ENCODE measurements at places on chromosomes 5 and 9. TPM values are rescaled to one million over a fixed set of nuclear protein-coding genes. Genes with fewer than 3 reads are reported as not detected.

Gene TSSK1B
- polyA plus RNA-seq = 0.27 TPM

Gene SPINK1
- polyA plus RNA-seq = 2.6 TPM

Gene UBE2QL1
- polyA plus RNA-seq = 6.3 TPM

Gene PCDHB5
- 10.1 TPM for polyA plus RNA-seq

Gene TAF7
- polyA plus RNA-seq = 215 TPM

Gene SH3PXD2B
- 20.3 TPM for polyA plus RNA-seq

Gene SHISAL2B
- 0.36 TPM for polyA plus RNA-seq

Gene EFCAB9
- polyA plus RNA-seq = not detected

Gene ZNF354C
- polyA plus RNA-seq = 1.9 TPM

Gene PTPN3
- polyA plus RNA-seq = 0.84 TPM

Gene CCDC152
- polyA plus RNA-seq = 6.5 TPM

Gene DPYSL3
- polyA plus RNA-seq = 49.4 TPM
